ENCODE measurements at places on chromosomes 12 and 14. TPM values are rescaled to one million over a fixed set of nuclear protein-coding genes. Genes with fewer than 3 reads are reported as not detected.

The PSEN1 gene
- 39.3 TPM for total RNA-seq

The KRT8 gene
- 6,125 TPM for total RNA-seq

DNA sequence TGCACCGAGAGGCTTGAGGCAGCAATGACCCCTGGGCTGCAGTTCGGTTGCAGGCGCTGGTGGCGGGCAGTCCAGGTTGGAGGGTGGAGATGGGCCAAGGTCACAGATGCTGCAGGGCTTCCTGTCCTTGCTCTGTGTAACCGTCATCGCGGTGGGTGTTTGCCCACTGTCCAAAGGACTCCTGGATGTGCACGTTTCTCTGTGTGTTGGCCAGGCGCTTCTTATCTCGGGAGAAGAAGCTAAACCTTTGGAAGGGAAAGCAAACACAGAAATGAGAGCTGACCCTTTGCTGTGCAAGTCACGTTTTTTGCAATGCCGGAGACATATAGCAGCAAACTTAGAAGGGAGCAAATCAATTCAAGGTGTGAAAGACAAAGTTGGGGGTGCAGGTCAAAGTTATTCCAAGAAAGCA, 14.5 kb downstream of the SNRNP35 start:
- no peaks in the 10 kb centered on the region for H3K4me1 ChIP-seq
- DNase-seq, result no peak
- no peaks in the 10 kb centered on the region for H3K36me3 ChIP-seq
- H3K27ac ChIP-seq, result no peak overlapping the region
- H3K27me3 ChIP-seq, result no peaks in the 10 kb centered on the region

GRCh38 chr14:31880935-31881334, 196.2 kb upstream of the ARHGAP5 start:
- H3K27me3 ChIP-seq, result no peaks in the 10 kb centered on the region
- H3K4me1 ChIP-seq, result no peaks in the 10 kb centered on the region
- no peak overlapping the region for H3K4me3 ChIP-seq
- no peak for DNase-seq

The CCDC197 gene
- total RNA-seq, result not detected

All from Panc1 (cell line).